ENCODE measurements at places on chromosomes 11 and 22.

- DNase-seq = peak; percentile 10
These were observed 565.1 kb upstream of the CCDC179 start for GRCh38 chr11:23425381-23425780.

DNA sequence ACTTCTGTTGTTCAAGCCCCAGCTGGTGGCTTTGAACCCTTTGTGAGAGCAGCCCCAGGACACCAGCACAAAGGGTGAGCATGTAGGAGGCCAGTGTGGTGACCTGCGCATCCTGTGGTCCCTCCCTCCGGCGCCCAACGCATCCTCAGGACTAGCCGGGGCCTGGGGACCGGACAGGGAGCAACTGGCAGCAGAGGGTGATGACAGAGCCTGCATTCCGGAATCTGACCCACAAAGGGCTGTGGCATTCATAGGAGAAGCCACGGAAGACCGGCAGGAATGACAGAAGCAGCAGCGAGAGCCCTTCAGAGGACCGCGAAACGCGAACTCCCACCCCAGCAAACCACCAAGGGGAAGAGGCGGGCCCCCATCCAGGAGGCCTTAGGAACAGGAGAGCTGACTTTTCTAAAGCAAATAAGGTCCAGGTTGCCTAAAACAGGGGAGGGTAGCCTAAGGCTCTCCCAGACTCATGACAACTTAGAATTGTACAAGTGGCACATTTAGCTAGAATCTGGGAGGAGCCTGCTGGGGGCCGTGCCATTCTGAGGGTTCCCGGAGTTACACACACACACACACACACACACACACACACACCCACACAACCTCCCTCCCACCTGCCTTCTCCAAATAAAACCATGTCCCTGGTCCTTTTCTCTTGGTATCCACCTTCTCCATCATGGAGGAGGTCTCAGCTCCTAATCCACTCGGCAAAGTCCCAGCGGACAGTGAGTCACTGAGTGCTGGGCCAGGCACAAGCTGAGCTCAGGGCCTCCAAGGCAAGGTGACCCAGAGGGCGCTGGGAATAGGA lies 232.7 kb downstream of the CTTN start:
- DNase-seq = no peak

GRCh38 chr11:33307984-33308383 lies 50.8 kb downstream of the HIPK3 start:
- DNase-seq = peak; percentile 57

- DNase-seq = no peak
These were observed 94.8 kb upstream of the RTL6 start for GRCh38 chr22:44592824-44593148.

DNA sequence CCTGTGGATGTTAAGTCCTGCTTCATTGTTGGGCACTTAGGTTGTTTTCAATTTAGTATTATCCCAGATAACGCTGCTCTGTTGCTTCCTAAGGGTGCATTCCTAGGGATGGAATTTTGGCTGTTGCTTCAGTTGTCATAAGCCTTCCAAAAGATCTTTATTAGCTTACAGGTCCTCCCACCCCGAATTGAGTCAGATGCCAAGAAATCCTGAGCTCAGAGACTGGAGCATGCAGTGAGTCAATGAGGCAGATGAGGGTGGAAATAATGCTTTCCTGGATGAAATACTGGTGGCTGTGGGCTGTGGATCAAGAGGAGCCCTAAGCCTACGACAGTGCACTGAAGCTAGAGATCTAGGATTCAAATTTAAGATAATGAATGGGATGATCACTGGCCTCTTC lies 10.7 kb upstream of the IL18BP start:
- DNase-seq = peak; percentile 73

DNA sequence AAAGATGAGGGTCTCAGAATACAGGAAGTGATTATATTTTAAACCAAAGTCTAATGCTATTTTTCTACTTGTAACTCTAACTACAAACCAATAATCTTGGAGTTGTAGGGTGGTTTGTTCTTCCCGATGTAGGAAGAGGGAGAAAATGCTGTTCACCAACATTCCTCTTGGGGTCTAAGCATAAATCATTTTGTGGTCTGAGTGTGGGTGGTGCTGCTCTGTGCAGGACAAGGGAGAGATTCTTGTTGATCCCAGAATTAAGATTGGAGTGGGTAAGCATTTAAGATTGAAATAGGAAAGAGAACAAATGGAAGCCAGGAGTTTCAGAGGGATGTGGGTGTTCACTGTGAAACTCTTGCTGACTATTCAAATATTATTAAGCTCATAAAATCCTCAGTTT lies 38.6 kb upstream of the MMP13 start:
- DNase-seq = peak; percentile 17

GRCh38 chr11:2580061-2580421 lies 119.8 kb downstream of the KCNQ1OT1 start:
- no peak for DNase-seq

DNA sequence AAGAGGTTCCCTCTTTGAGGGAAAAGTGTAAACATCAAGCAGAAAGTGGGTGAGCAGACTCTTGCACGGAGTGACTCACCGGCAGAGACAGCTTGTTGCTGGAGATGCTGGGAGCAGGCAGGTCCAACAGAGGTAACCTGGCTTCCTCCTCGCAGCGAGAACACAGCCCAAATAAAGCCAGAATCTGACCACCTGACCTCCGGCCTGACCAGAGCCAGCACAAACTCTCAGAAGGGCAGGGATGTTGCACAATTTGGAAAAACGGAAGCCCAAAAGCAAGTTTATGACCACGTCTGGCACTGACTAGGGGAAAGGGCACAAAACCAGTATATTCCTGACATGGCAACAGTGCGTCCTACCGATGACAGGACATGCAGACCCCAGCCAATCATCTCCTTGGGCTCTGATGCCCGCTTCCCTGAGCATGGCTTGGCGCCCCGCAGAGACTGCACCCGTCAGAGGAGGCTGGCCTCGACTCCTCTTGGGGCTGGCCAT lies 5.4 kb downstream of the SMCO4 start:
- DNase-seq = peak; percentile 33

- DNase-seq = peak; percentile 31
These were observed 10.9 kb downstream of the ACO2 start for GRCh38 chr22:41479671-41480396.

- DNase-seq = no peak
These were observed 1314.0 kb downstream of the JRKL start for GRCh38 chr11:97703851-97704250.

- no peak for DNase-seq
These were observed 13.4 kb upstream of the CAPN5 start for GRCh38 chr11:77053217-77054015.

- no peak for DNase-seq
These were observed 632.8 kb upstream of the RAG2 start for GRCh38 chr11:37230865-37231264.

DNA sequence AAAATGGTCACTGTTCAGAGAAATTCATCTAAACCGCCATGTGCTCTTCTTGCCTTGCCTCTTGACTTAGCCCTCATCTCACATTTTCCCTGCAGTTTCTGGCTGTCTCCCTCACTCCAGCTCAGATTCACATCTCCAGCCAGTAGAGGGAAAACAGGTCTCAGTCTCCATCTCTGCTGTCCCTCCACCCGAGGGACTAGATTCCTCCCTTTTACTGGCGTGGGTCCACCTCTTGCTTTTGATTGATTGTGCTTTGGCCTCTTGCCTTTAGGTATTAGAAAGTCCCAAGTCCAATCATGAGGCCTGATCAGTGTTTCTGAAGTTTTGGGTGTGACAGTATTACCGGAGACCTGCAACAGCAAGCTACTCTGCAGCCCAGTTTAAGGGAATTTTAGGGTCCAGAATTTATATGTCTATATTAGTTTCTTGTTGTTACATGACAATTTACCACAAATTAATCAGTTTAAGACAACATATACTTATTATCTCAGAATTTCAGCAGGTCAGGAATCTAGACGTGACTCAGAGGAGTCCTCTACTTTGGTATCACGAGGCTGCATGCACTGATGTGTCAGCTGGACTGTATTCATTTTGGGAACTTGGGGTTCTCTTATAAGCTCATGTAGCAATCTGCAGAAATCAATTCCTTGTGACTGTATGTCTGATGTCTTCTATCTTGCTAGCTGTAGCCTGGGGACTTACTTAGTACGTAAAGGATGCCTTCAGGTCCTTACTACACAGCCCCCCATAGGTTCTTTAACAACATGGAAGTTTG lies 805.2 kb upstream of the CCDC90B start:
- no peak for DNase-seq

- peak; percentile 45 for DNase-seq
These were observed 340.8 kb downstream of the MN1 start for GRCh38 chr22:27460591-27461347.

DNA sequence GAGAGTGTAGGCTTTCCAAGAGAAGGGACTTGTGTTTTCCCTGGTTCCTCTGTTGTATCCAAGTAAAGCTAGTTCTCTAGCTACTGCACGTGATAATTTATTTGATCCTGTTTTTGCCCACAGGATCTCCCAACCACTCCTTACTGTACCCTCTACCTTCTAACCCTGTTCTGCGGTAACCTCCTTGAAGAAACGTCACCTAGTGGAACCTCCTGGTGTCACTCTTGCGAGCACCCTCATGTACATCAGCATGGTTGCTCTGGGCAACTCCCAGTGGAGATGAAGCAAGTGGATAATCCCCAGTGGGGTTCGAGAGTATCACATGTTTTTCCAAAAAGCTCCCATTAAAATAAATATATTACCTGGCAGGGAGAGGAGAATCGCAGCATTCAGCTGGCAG lies 108.9 kb upstream of the CLMP start:
- DNase-seq = no peak

- DNase-seq = no peak
These were observed 129.1 kb downstream of the APOL5 start for GRCh38 chr22:35846804-35847203.

- no peak for DNase-seq
These were observed 8.0 kb upstream of the MS4A10 start for GRCh38 chr11:60777106-60777505.

DNA sequence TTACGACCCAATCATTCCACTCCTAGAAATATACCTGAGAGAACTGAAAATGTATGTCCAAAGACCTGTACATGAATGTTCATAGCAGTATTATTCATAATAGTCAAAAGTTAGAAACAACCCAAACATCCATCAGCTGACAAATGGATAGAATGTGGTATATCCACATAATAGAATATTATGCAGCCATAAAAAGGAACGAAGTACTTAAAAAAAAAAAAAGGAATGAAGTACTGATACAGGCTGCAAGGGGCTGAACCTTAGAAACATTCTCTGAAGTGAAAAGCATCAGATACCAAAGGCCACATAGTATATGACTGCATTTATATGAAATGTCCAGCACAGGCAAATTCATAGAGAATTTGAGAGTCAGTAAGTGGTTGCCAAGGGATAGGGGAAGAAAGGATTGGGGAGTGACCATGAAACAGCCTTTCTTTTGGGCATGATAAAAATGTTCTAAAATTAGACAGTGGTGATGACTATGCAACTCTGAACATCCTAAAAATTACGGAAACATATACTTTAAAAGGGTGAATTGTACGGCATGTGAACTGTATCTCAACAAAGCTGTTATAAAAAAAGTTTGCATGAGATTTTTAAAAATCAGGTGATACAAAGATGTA lies 1.8 kb downstream of the TPST2 start:
- no peak for DNase-seq

DNA sequence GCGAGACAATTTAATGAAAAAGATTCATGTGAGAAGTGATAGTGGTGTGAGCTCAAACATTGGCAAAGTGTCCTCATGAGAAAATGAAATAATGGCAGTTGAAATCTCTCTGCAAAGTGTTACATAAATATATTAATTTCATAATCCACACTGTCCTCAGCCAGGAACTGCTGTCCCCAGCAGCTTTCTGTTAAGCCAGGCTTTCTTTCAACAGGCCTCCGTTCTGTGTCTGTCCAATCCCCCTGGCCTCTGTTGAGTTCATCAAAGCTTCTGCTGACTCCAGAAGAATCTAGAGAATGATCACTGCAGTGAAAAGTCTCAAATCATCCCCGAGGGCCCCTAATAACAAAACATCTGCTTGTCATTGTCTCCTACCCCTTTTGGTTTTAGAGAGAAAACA lies 10.0 kb upstream of the ASCC2 start:
- DNase-seq = no peak

DNA sequence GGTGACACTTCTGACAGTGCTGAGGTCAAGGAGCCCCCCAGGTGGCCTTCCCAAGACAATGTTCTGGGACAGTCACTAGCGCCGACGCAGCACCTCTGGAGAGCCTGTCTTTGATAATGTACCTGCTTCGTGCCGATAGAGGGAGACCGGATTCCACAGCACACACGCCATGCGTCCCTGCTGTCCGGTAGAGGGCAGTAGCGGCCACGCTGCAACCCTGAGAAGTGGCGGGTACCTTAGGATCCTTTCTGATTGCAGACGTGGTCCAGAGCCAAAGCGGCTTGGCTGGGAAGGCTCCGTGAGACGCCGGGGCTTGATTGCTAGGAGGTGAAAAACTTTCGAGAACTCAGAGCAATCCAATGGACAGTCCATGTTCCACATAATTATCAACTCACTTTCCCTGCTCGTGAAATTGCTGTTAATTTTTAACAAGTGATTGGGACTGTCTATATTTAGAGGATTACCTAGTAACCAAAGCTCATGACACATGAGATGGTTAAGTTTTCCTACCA lies 11.4 kb upstream of the BARX2 start:
- peak; percentile 92 for DNase-seq

GRCh38 chr22:17115945-17116565 lies 5.1 kb downstream of the TMEM121B start:
- DNase-seq = no peak

DNA sequence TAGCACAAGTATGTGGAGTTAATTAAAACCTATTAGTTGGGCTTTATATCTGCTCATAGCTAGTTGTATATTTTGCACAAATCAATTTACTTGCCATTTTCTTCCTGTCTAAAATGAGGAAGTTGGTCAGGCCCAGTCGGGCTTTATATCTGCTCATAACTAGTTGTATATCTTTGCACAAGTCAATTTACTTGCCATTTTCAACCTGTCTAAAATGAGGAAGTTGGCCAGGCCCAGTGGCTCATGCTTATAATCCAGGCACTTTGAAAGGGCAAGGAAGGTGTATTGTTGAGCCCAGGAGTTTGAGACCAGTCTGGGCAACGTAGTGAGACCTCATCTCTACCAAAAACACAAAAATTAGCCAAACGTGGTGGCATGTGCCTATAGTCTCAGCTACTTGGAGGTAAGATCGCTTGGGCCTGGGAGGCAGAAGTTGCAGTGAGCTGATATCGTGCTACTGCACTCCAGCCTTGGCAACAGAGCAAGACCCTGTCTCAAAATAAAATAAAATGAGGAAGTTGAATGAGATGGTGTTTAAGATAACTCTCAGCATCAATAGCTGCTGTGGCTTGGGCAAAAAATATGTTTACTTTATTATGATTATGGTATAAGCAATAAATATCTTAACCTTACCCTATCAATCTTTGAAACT lies 1558.6 kb upstream of the RAG2 start:
- DNase-seq = no peak

- DNase-seq = no peak
These were observed 2.9 kb downstream of the PKNOX2 start for GRCh38 chr11:125167292-125167953.

GRCh38 chr11:110720431-110721275 lies 8.4 kb upstream of the ARHGAP20 start:
- DNase-seq = no peak

- peak; percentile 22 for DNase-seq
These were observed 48.2 kb upstream of the SMCO4 start for GRCh38 chr11:93591247-93591898.

All from foreskin fibroblast (primary cell).